ENCODE measurements at places on chromosomes 12 and 14. TPM values are rescaled to one million over a fixed set of nuclear protein-coding genes. Genes with fewer than 3 reads are reported as not detected.

DNA sequence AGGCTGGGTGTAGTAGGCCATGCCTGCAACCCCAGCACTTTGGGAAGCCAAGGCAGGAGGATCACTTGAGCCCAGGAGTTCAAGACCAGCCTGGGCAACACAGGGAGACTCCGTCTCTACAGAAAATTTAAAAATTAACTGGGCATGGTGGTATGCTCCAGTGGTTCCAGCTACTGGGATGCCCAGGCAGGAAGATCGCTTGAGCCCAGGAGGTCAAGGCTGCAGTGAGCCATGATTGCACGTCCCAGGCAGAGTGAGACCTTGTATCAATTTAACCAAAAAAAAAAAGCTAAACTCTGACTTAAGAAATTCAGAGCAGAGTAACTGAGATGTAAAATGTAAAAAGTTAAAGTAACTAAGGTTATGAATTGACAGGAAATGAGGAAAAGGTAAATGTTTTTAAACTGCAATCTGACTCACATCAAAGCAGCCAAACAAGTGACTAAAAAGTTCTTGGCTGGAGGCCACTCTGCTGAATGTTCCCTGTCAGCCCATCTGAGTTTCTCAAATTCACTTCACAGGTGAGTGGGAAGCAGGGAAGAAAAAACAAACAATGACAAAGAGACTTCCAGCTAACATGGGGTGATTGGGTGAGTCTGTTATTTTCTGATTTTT is 21.3 kb downstream of the PRKD1 start:
- no peak for DNase-seq
- H3K27me3 ChIP-seq = no peaks in the 10 kb centered on the region
- H3K4me3 ChIP-seq = no peak overlapping the region
- H3K36me3 ChIP-seq = no peaks in the 10 kb centered on the region
- no peak overlapping the region for H3K27ac ChIP-seq
- H3K4me1 ChIP-seq = no peaks in the 10 kb centered on the region

- H3K27me3 ChIP-seq = no peaks in the 10 kb centered on the region
- DNase-seq = no peak
- H3K4me3 ChIP-seq = no peak overlapping the region
- H3K27ac ChIP-seq = no peak overlapping the region
Observed at GRCh38 chr14:68651075-68651474, 141.8 kb downstream of the ZFP36L1 start.

GRCh38 chr12:15525441-15525840 is 203.1 kb downstream of the PTPRO start:
- no peaks in the 10 kb centered on the region for H3K4me1 ChIP-seq
- H3K4me3 ChIP-seq = no peak overlapping the region
- DNase-seq = no peak
- H3K36me3 ChIP-seq = no peaks in the 10 kb centered on the region
- H3K27ac ChIP-seq = no peak overlapping the region
- H3K27me3 ChIP-seq = no peaks in the 10 kb centered on the region

DNA sequence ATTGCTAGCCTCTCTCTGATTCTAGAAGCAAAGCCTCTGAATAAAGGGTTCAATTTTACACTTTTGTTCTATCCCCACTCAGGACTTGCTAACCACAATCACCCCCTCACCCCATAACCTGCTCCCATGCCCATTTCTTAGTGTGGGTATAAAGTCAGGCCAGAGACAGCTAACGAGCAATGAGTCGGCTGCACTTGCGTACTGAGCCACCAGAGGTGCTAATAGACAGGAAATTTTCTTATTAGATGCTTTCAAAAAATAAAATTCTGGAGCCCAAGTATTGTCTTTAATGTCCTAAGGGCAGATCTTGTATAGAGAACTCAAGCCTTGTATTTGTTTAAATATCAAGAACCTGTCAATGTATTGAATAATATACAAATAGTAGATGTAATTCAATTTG is 256.9 kb downstream of the SYT1 start:
- H3K4me3 ChIP-seq = no peak overlapping the region
- no peaks in the 10 kb centered on the region for H3K36me3 ChIP-seq
- no peak overlapping the region for H3K27ac ChIP-seq
- H3K27me3 ChIP-seq = no peaks in the 10 kb centered on the region
- no peaks in the 10 kb centered on the region for H3K4me1 ChIP-seq

GPR132 gene
- not detected for total RNA-seq

AKAP3 gene
- 1.0 TPM for total RNA-seq

MANSC4 gene
- total RNA-seq = not detected

RNU4-1 gene
- total RNA-seq = 1,786 TPM

MMP17 gene
- total RNA-seq = 34.4 TPM

BDKRB1 gene
- not detected for total RNA-seq

All from H1 (cell line).